ENCODE measurements at places on chromosomes 11 and 22.

DNA sequence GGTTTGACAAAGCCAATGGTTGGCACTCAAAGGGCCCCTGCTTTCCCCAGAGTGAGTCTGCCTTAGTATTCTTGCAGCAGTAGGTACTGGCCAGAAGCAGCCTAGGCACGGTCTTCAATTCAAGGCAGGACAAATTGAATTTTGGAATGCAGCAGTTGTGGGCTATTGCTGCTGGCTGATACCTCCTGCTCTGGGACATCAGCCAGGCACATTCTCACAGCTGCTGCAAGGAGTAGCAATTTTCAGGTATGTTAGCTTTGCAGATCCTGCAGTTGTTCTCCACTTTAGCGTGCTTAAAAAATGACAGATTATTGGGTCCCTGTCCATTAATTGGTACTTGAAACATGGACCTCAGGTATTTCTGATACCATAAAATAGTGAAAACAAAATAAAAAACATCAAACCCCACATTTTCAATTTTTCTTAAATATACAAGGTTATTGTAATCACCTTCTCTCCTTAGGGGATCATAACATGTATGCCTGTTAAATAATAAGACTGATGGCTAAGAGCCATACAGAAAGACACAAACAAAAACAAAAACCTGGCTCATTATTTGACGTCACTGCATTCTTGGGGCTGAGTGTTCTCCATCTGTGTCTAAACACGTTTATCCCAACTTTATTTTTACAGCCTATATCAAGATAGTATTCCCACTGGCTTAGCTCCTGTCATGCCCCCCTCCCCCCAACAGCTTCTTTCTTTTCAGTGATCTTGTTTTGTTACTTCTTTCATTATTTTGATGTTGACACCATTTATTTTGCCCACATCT is 85.1 kb upstream of the CARD18 start:
- no peak for DNase-seq

GRCh38 chr22:41074061-41074460 is 18.3 kb upstream of the EP300 start:
- no peak for DNase-seq

- DNase-seq: peak; percentile 82
Observed at GRCh38 chr22:29225422-29226090, 19.9 kb downstream of the EMID1 start.

DNA sequence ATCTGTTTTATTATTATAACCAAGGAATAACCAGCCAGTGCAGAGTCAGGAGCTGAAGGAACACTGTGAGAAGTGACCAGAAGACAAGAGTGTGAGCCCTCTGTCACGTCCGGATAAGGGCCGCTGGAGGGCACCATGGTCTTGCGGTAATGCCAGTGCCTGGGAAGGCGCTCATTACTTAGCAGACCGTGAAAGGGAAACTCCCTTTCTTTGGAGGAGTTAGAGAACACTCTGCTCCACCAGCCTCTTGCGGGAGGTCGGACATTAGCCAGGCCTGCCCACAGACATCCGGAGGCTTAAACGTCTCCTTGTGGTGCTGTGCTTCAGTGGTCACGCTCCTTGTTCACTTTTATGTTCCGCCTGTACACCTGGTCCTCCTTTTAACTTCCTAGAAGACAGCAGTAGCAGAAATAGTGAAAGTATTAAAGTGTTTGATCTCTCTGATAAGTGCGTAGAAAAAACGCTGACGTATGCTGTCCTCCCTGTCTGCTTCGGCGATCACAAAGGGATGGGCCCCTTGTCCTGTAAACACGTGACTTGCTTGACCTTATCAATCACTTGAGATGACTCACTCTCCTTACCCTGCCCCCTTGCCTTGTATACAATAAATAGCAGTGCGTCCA is 120.6 kb upstream of the LMO1 start:
- DNase-seq: no peak

DNA sequence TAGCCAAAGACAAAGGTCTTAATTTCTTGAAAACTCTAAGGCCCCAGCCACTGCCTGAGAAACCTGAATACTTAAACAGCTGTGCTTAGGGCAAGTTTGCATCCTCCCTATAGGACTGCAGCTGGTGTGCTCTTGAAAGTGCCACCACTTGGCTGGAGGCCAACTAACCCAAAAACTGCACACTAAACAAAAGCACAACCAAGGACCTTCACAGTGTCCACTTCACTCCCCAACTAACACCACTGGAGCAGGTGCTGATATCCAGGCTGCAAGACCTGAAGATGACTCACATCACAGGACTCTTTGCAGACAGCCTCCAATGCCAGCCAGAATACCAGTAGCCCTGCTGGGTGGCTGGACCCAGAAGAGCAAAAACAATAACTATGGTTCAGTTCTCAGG is 357.7 kb upstream of the ARHGAP42 start:
- no peak for DNase-seq

GRCh38 chr22:30250661-30251267 is 4.2 kb upstream of the LIF start:
- DNase-seq: no peak

DNA sequence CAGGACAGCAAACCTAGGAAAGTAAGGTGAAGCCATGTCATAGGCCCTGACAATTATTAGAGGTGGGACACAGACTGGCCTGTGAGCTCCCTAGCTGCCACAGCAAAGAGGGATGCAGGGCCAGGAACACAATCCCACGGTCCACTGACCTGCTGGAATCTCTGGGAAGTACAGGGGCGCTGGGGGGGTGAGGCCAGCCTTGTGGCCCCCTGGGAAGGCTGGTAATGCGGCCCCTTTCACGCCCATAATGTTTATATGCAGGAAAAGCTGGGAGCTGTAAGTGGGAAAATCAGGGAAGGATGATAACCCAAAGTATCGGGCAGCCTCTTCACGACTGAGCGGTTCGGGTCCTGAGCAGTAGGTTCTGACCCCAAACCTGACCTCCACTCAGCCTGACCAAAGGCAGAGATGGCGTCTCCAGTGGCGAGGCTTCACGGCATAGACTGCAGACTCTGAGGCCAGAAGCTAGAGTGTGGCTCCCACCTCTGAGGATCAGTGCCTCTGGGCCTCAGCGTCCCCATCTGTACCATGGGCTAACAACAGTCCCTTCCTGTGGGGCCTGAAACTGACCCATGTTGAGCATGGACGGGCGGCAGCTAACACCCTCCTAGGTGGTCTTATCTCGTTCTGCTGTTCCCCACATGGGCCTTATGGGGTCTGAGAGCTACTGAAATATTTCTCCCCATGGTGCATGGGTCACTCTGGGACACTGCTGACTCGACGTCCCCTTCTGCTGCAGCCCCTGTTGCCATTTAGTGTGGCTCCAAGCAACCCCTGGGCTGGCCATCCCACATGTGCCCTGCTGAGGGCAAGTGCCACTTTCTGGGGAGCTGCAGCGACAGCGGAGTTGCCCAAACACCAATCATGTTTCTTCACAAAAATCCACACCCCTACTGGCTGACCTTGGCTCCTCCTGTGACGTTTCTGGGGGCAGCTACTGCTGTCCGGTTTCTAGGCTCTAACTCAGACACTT is 101.8 kb downstream of the PHF21B start:
- no peak for DNase-seq

Data from suprapubic skin (tissue), 4 donors.